Thymus (tissue), 14 donors: ENCODE measurements at places on chromosomes 5 and 9. TPM values are rescaled to one million over a fixed set of nuclear protein-coding genes. Genes with fewer than 3 reads are reported as not detected.

GRCh38 chr9:88322906-88323566 is 65.2 kb upstream of the SPIN1 start:
- DNase-seq: peak; percentile 78

DNA sequence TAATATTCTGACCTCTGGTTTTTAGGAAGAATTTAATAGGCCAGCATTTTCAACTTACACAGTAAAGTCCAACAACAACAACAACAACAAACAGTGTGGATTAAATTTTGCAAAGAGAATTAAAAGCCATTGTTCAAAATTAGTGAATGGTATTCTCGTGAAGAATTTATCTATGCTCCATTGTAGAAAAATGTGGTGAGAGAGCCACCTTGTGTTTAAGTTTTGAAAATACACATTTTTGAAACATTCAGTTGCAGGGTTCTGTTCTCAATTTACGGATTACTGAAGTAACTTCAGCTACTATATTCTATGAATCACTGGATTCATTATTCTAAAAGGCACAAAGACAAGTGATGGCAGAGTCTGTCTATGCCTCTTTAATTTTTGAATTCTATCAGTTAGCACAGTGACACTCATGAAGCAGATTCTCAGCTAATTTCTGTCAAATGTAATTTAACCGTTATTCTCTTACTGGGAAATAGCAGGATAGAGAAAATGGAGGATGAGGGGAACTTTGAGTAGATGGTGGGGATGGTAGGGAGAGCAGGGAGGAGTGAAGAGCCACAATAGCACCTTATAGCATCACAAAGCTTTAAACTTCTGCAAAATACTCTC is 11.0 kb downstream of the CCDC152 start:
- DNase-seq: no peak

- peak; percentile 10 for DNase-seq
These were observed 105.2 kb downstream of the SH3TC2 start for GRCh38 chr5:148957591-148958202.

GRCh38 chr9:101572316-101572715 is 22.5 kb downstream of the PPP3R2 start:
- DNase-seq: no peak

GRCh38 chr9:106891286-106891685 is 28.3 kb downstream of the ZNF462 start:
- DNase-seq: no peak

- DNase-seq: no peak
These were observed 3.6 kb upstream of the JADE2 start for GRCh38 chr5:134521841-134522240.

DNA sequence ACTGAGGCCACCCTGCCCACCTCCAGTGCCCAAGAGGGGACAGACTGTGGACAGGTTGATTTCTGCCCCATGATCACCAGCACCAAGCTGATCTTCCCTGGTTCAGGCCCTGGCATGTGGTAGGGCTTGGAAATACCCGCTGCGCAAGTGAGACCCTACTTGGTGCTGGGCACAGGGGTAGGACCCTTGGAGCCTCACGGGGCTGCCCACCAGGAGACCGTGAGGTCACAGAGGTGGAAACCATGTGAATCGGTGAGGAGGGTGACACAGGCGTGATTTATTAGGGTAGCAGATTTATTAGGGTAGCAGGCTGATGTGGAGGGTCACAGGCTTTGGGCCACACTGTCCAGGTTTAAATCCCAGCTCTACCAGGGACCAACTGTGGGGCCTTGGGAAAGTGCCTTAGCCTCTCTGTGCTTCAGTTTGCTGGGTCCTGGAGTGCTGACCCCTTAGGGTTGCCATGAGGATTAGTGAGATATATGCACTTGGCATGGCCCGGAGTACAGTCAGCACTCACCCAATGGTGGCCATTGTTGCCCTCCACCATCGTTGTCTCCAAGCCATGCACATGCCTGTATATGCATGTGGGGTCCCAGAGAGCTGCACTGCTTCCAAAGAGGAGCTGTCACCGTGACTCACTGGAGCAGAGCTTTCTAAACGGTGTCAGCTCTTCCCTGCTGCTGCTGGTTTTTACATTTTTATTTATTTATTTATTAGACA is 20.9 kb upstream of the DUSP1 start:
- no peak for DNase-seq

DNA sequence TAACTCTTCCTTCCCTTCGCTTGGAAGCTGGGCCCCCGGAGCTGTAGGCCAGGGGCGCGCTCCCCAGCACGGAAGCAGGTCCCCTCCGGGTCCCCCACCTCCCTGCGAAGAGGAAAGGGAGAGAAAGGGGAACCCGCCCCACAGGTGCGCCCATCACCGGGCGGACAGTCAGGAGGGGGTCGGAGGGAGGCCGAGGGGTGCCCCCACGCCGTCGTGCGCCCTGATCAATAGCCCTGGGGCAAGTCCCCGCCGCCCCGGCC is 793 bp downstream of the AGPAT2 start:
- DNase-seq: no peak

- no peak for DNase-seq
These were observed 984.6 kb upstream of the SEMA6A start for GRCh38 chr5:117559005-117559844.

- DNase-seq: no peak
These were observed 235.8 kb upstream of the VLDLR start for GRCh38 chr9:2385746-2386145.

DNA sequence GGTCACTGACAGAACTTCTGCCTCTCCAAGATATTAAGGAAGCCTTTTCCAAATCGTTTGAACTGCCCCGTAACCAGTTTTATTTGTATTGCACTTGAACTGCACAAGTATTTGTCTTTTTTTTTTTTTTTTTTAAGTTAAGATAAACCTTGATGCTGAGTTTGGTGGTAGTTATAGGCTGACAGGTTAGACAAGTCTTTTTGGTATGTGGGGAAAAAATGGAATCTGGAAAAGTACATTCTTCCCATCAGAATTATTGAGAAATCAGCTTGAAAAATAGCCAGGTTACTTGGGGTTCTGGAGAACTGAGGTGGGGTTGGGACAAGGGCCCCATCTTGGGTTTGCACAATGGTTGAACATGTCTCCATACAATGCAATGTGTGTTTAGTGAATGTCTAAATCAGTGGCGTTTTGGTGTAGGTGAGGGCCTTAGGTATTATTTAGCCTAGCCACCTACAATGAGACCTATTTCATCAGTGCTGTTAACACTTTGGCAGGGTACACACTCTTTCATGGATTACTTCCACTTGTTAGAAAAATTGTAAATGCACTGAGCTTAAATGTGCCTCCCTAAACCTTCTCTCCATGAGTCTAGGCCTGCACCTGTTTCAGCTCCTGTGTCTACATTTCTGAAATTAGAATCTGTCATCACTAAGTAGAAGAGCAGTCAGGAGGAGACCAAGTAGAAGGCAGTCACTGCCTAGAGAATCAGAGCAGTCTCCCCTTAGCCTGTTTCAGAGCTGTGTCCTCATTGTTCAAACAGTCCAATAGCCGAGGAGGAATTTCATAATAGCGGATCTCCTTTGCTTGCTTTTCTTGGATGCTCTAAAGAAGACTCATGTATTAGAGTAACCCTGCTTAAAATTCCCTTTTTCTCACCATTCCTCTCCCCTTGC is 140.0 kb upstream of the HMHB1 start:
- no peak for DNase-seq

- DNase-seq: no peak
These were observed 403.0 kb downstream of the ZNF608 start for GRCh38 chr5:124343451-124343867.

GRCh38 chr5:10109299-10109698 is 140.4 kb downstream of the ATPSCKMT start:
- DNase-seq: no peak

GRCh38 chr5:15694696-15695214 is 194.8 kb downstream of the FBXL7 start:
- DNase-seq: no peak

- DNase-seq: no peak
These were observed 303.6 kb upstream of the ZNF608 start for GRCh38 chr5:125049721-125050702.

DNA sequence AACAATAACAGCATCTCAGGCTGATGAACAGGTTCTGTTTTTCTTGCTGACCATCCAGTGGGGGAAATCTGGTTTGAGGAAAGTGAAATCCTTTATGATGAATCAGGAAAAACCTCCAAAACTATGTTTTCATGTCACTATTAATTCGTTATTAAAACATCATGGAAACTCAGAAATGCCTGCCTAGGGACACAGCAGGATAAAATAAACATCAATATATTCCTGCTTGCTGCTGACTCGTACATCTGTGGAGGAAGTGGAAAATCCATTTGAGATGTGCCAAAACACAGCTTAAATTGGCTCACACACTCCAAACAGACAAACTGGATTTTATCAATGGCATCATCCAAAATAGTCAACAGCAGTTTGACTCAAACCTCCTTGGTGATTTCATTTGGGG is 53.0 kb downstream of the TEK start:
- no peak for DNase-seq

DNA sequence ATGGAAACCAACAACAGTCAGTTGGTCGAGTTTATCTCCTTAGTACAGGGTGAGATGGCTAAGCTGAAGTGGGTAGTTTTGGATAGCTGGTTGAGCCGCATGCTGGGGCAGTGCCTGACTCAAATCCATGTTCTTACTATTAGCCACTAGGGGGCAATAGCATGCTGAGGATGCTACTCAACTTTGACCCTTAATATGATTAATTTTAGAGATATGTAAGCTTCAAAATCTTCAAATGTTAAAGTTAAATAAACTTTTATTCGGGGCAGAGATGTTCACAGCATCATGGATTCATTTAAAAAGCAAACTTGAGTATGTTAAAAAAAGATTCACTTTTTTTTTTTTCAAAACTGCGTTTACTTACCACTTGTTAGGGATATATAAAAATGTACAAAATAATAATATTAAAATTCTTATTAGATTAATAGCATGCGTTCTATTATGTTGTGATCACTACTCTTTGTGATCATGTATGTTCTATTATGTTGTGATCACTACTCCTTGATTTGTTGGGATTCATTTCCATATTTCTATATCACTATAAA is 57.0 kb downstream of the C9orf153 start:
- DNase-seq: no peak

GRCh38 chr5:169875731-169876130 is 104.6 kb downstream of the INSYN2B start:
- no peak for DNase-seq

- DNase-seq: peak; percentile 63
These were observed 46.7 kb downstream of the PRRC1 start for GRCh38 chr5:127564002-127564769.

- DNase-seq: no peak
These were observed 211.4 kb downstream of the KIAA0825 start for GRCh38 chr5:94407023-94407422.

- DNase-seq: no peak
These were observed 103.6 kb downstream of the PIK3R1 start for GRCh38 chr5:68318955-68319705.

GRCh38 chr5:82418608-82418950 is 140.4 kb upstream of the RPS23 start:
- no peak for DNase-seq

GRCh38 chr5:68021227-68021626 is 194.3 kb upstream of the PIK3R1 start:
- no peak for DNase-seq

DNA sequence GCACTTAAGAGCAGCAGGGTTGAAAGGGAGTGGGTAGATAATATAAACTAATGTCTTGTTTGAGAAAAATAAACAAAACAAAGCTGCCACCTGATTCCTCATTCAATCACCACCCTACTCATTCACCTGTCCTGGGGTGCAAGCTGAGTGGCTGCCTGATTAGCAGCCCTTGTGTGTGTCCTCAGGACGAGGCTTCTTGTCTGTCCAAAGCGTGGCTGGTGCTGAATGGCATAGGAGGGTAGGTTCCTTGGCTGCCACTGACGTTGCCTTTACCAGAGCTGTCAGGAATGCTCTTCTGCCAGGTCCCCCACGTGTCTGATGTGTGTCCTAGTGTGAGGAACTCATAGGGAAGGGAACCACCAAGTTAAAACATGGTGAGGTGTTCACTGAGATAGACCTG is 146.6 kb upstream of the SLC24A2 start:
- DNase-seq: no peak

DNA sequence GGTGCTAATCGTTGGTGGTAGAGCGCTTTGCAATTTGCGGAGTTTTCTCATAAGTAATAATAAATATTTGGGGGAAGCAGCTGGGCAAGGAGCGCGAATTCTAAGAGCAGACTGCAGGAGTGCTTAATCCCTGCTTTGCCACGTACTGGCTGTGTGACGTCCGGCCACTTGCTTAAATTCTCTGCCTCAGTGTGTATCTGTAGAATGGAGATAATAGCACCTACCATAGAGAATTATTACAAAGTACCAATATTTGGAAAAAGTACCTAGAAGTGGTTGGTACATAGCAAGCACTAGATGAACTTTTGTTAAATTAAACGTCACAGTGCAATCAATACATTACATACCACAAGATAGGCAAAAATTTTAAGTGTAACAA is 598 bp upstream of the TMED7 start:
- no peak for DNase-seq

GRCh38 chr5:158236511-158237335 is 377.8 kb upstream of the CLINT1 start:
- no peak for DNase-seq

Gene PCDHGA10
- total RNA-seq: 0.61 TPM

Gene TRIP13
- 12.9 TPM for total RNA-seq

Gene C9orf153
- 0.19 TPM for total RNA-seq

Gene TRPM3
- total RNA-seq: 4.6 TPM

Gene TMEM203
- total RNA-seq: 20.6 TPM

Gene THBS4
- 9.2 TPM for total RNA-seq

Gene SOHLH1
- not detected for total RNA-seq

Gene CKMT2
- total RNA-seq: 0.33 TPM

Gene ZMYND19
- 20.9 TPM for total RNA-seq

Gene GFI1B
- total RNA-seq: 0.61 TPM

Gene SARDH
- total RNA-seq: 13.1 TPM

Gene GDNF
- 0.24 TPM for total RNA-seq

Gene CRB2
- total RNA-seq: 0.61 TPM

Gene IL13
- 0.42 TPM for total RNA-seq

Gene ARL14EPL
- not detected for total RNA-seq

Gene LECT2
- not detected for total RNA-seq

Gene SPATA31A3
- not detected for total RNA-seq

Gene MSX2
- total RNA-seq: 0.19 TPM

Gene FLT4
- 1.0 TPM for total RNA-seq

Gene PCDHB10
- 0.19 TPM for total RNA-seq

Gene MUSK
- 0.09 TPM for total RNA-seq

Gene SPINK4
- 0.38 TPM for total RNA-seq
